ENCODE measurements at places on chromosomes 11 and 22. TPM values are rescaled to one million over a fixed set of nuclear protein-coding genes. Genes with fewer than 3 reads are reported as not detected.

DNA sequence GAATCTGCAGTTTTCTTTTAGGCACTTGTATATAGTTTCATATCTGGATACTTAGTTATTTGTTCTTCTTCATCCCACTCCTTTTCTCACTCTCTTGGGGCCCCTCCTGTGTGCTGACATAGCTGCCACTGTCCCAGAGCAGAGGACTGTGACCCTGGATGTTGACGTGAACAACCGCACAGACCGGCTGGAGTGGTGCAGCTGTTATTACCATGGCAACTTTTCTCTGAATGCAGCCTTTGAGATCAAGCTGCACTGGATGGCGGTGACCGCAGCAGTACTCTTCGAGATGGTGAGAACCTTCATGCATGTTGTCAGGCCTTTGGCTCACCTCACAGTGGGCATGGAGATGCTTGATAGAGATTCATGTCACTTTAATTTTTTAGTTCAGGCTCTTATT is 50.9 kb upstream of the YWHAH start:
- no peaks in the 10 kb centered on the region for H3K4me1 ChIP-seq
- no peak overlapping the region for H3K4me3 ChIP-seq
- H3K36me3 ChIP-seq = peaks cover 29% of the 10 kb centered on the region
- no peak overlapping the region for H3K27ac ChIP-seq

Gene FAM227A
- 0.97 TPM for total RNA-seq

GRCh38 chr11:36268337-36268985 is 20.8 kb downstream of the COMMD9 start:
- no peak overlapping the region for H3K4me3 ChIP-seq
- H3K36me3 ChIP-seq = peaks cover 19% of the 10 kb centered on the region
- H3K4me1 ChIP-seq = peaks cover 3% of the 10 kb centered on the region
- no peak overlapping the region for H3K27ac ChIP-seq

GRCh38 chr22:38967451-38968450 is 10.3 kb downstream of the APOBEC3A start:
- H3K27ac ChIP-seq = no peak overlapping the region
- H3K36me3 ChIP-seq = no peaks in the 10 kb centered on the region
- DNase-seq = no peak
- no peaks in the 10 kb centered on the region for H3K4me1 ChIP-seq
- no peaks in the 10 kb centered on the region for H3K27me3 ChIP-seq
- no peak overlapping the region for H3K4me3 ChIP-seq

Measured in esophagus muscularis mucosa (tissue), 4 donors.